Endothelial cell of coronary artery (primary cell): ENCODE measurements at places on chromosomes 11 and 22. TPM values are rescaled to one million over a fixed set of nuclear protein-coding genes. Genes with fewer than 3 reads are reported as not detected.

The NAALAD2 gene
- under 0.01 and 0.19 TPM in 2 replicates for total RNA-seq

The ANO5 gene
- total RNA-seq, result 0.81 and 1.2 TPM in 2 replicates

The CCDC81 gene
- total RNA-seq, result 0.72 and 4.0 TPM in 2 replicates

The RAB38 gene
- 2.0 and 2.7 TPM in 2 replicates for total RNA-seq

The FAM89B gene
- total RNA-seq, result 17.2 and 22.1 TPM in 2 replicates

The PAX6 gene
- total RNA-seq, result 0.18 TPM in 1 of 2 replicates, not detected in the other

The CYTH4 gene
- total RNA-seq, result 0.09 and 0.28 TPM in 2 replicates

The APOL1 gene
- total RNA-seq, result 12.7 and 38.8 TPM in 2 replicates

The PATE2 gene
- total RNA-seq, result 0.09 TPM in 2 replicates

The LINC01488 gene
- total RNA-seq, result not detected in 2 replicates

The FOLR1 gene
- not detected in 2 replicates for total RNA-seq

The SUSD2 gene
- 0.09 and 0.94 TPM in 2 replicates for total RNA-seq

The FREY1 gene
- 0.54 and 0.75 TPM in 2 replicates for total RNA-seq

The SMC1B gene
- total RNA-seq, result under 0.01 TPM in 1 of 2 replicates, not detected in the other

The MLC1 gene
- 0.09 TPM in 1 of 2 replicates, not detected in the other for total RNA-seq

The POU2AF2 gene
- not detected in 2 replicates for total RNA-seq

The TRIM49 gene
- total RNA-seq, result not detected in 2 replicates

The GAB4 gene
- total RNA-seq, result under 0.01 TPM in 1 of 2 replicates, not detected in the other

The RAB30 gene
- total RNA-seq, result 6.7 and 9.1 TPM in 2 replicates

The TMX2 gene
- total RNA-seq, result 52.0 and 55.1 TPM in 2 replicates

The SPTY2D1 gene
- total RNA-seq, result 11.5 and 13.6 TPM in 2 replicates

The CLMP gene
- 4.1 and 11.6 TPM in 2 replicates for total RNA-seq

The LARGE2 gene
- under 0.01 and 0.09 TPM in 2 replicates for total RNA-seq

The GGT5 gene
- 6.7 and 11.0 TPM in 2 replicates for total RNA-seq

The MYO18B gene
- total RNA-seq, result 0.09 and 1.2 TPM in 2 replicates

The APLP2 gene
- total RNA-seq, result 718 and 764 TPM in 2 replicates

The SCGB1D2 gene
- total RNA-seq, result not detected in 2 replicates

The PHETA2 gene
- 16.3 and 22.4 TPM in 2 replicates for total RNA-seq

The BACE1-AS gene
- 1.8 and 2.5 TPM in 2 replicates for total RNA-seq

The CYP2D6 gene
- 0.18 and 0.19 TPM in 2 replicates for total RNA-seq
